Left ventricle myocardium superior (tissue), 1 donor: ENCODE measurements at places on chromosomes 2 and 18.
A peak's percentile ranks its signal among the peaks of the same experiment; 100 is the strongest.

DNA sequence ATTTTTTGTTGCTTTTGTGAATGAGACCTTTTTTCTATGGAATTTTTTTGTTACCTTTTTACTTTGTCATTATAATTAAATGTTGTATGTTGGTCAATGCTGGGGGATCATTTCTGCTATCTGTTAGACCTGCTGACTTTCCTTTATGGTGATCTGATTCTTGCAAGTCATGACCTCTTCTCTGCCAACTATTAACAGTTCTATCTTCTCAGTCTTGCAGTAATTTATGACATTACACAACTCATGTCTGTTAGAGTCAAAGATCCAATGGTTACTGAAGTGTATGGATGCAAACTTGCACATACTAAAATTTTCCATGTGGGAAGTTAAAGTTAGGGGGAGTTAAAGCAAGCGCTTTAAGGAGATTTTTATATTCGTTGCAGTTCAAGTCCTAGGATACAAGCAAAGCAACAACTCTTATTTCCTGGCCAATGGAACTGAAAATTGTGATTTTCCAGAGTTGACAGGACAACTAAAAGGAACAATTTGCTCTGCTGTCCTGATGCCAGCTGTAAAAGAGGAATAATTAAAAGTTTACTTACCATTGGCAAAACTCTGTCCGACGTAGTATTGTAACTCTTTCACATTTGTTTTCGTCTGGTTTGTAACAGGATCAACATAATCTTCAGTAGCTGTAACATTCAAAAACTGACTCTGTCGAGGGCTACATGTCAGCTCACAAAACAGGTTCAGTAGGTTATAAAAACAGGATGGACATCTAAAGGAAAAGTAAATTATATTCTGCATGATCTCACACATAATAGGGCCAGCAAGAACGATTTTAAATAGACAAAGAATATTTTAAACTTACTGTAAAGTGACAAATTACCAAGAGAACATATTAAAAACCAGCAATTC lies 17.8 kb downstream of the NPC1 start:
- DNase-seq: no peak

DNA sequence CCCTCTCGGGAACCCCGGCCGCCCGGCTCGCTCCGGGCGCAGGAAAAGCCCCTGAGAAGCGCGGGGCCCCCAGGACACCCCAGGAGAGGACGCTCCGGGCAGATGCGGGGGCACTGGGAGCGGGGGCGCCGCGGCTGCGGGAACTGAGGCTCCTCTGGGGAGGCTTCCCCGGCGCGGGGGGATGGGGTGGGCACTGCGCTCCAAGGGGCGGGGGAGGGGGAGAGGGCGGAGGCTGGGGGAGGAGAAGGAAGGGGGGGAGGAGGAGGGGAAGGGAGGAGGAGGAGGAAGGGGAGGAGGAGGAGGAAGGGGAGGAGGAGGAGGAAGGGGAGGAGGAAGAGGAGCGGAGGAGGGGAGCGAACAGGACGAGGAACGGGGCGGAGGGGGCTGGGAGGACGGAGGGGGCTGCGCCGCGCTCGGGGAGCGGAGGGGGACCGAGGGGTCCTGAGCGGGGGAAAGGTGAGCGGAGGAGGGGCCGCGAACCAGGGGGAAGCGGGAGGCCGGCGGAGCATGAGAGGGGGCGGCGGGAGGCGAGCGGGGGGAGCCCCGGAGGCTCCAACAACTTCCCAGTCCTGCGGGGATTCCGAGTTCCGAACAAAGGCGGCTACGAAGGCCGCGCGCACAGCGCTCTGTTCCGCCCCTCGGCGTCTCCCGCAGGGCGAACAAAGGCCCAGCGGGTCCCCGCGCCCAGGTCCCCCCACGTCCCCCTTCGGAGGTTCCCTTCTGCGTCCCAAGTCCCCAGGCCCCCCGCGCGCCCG lies 742 bp downstream of the PXDN start:
- peak; percentile 60 for DNase-seq

DNA sequence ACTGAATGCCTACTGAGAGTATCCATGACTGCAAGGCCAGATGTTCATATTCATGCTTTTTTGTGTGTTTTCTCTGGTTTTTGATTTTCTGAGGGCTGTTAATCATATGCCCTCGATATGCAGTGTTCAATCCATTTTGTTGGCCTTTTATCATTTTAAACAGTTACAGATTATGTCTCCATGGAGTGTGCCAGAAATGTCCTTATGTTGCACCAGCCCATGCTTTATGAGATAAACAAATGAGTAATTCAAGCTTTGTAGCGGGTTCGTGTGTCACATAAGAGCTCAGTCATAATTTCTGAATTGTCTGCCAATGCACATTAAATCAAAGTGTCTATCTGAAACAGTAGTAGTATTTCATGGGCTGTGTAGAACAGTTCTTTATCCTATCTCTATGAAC lies 583.0 kb downstream of the THSD7B start:
- no peak for DNase-seq

DNA sequence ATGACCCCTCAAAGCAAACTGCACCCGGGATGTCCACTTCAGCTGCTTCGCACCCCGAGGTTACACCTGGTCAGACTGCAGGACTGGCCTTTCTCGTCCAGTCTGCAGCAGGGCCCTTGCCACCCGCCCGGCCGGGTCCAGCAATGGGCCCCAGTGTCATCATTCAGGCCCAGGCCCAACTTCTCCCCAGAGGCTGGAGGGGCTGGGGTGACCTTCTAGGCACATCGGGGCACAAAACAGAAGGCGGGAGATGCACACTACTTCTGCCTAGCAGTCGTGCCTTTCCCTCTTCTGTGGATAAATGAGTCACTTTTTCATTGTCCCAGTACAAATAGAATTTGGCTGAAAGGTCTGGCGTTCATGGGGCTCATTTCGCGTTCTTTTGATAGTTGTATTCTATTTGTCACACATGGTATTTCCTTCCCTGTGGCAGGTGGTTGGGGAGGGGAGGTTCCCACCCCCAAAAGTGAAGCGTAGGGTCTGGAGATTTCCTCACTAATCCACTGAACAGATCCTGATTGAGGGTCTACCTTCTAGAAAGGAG lies 56.9 kb upstream of the ID2 start:
- no peak for DNase-seq

DNA sequence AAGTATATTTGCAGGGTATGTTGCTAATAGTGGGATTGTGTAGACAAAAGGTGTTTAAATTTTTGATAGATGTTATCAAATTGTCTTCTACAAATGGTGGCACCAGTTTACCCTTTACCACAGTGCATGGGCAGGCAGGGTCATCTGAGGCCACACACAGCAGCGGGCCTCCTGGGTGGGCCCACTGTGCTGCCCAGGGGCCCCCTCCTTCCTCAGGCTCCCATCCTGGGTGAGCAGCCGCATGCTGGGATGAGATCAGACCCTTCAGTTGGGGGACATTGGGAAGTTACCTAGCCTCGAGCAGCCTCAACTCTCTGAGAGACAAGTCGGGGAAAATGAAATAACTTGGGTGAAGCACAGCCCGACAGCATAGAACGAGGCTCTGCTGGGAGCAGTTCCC lies 9.7 kb downstream of the MYO7B start:
- no peak for DNase-seq

GRCh38 chr2:197657562-197657961 lies 17.8 kb downstream of the RFTN2 start:
- DNase-seq: no peak

GRCh38 chr2:216066230-216066629 lies 15.4 kb downstream of the PECR start:
- no peak for DNase-seq

- no peak for DNase-seq
Observed at GRCh38 chr2:122651780-122652179, 896.3 kb downstream of the TSN start.

DNA sequence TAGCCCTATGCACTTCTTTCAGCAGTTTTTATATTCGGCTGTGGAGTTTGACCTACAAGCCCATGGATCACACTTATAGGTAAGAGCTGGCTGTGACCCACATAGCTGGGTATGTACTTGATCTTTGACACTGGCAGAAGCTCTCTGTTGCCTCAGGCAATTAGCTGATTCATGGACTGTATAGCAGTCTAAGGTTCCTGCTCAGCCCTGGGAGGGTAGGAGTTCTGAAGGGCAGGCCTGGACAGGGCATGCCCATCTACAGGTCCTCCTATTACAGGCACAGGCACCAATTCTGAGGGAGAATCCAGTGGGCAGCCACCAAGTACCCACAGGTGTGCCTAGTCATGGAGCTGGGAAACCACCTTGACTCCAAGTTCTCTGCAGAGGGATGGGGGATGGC lies 301.8 kb upstream of the GALNT5 start:
- DNase-seq: no peak

GRCh38 chr18:8286303-8286702 lies 322.9 kb upstream of the RAB12 start:
- DNase-seq: no peak

- DNase-seq: no peak
Observed at GRCh38 chr2:43480874-43481273, 115.0 kb downstream of the THADA start.

DNA sequence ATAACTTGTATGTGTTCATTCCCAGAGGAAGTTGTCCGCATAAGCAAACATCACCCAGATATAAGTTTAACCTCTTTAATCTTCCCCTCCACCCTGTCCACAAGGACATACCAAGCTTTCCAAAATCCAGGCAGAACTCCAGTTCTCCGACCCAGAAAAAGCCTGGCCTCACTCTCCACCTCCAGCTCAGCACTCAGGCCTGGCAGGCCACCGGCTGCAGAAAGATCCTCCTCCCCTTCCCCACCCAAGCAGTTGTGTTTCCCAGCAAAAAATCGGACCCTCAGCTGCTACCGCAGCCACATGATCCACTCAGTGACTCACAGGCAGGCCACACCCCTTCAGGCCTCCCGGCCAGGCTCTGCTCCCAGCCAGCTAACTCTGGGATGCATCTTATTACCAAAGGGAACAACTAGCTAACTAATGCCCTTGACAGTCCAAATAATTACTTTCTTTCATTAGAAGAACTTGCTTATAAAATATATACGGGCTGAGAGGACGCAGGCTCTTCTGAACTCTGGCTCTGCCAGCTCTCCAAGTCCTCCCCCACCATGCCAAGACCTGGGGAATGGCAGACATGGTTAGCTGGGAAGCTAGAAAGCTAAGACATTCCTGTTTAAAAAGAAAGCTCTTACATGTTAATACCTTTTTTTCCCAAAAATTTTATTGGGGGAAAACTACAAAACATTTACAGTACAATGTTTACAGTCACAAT lies 4.5 kb downstream of the ZFP36L2 start:
- DNase-seq: peak; percentile 91

GRCh38 chr2:233244818-233245217 lies 6.7 kb upstream of the ATG16L1 start:
- no peak for DNase-seq

DNA sequence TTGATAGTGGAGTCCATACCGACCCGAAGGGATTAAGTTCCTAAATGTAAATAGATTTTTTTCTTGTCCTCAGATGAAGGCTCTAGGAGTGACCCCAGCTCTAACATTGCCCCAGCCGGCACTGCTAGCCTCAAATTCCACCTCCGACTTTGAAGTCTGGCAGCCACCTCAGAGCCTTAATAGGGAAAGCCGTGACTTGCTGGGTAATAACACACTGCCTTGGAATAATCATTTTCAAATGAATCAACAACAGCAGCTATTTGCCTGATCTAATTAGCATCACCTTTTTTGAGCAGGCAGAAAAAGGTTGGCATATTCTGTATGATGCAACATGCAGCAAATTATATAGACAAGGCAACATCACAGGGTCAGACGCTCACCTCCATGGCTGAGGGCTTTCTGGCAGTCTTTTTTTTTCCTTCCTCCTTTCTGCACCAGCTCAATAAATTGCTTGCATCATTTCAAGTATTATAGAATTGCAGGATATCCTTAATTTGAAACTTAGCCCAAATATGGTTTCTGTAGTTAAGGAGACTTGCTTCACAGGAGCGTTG lies 276.5 kb upstream of the ATP5MC3 start:
- DNase-seq: no peak

DNA sequence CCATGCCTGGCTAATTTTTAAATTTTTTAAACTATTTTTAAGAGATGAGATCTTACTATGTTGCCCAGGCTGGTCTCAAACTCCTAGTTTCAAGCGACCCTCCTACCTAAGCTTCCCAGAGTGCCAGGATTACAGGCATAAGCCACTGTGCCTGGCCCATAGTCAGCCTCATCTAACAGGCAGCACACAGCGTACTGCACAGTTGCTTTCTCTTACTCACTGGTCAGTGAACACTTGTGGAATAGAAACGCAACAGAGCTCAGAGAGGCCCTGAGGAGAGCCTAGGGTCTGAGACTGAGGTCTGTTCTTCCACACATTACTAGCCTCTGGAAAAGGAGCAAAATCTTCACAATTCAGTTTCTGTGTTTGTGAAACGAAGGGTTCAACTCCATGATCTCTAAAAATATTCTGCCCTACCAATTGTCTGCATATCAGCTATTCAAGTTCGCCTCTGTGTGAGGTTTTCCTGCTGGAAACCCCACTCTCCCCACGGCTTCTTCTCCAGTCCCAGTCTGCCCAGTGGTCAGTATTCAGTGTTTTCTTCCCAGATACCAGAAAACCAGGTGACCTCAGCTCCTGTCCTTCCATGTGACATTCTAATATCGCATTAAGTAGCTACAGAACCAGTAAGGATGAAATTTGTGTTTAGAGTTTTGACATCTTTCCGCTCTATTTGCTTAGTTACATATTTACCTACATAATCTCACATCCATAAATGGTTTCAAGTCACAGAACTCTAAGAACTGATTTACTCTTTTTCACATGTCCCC lies 26.6 kb upstream of the SNTG2 start:
- no peak for DNase-seq

DNA sequence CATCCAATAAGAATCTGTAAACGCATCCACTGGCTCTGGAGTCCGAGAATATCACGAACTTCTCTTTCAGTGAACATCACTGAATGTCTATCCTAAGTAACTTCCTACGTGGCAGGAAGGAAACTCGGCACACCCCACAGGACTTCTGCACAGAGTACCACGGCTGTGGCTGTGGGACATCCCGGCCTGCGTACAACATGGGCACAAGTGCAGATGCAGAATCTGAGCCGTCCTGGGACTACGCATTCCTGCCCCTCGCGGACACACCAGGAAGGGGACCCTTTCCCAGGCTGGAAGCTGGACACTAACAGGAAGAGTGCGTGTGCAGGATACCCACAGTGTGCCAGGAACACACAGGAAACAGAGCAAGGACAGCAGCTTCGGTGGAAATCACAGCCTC lies 60.6 kb downstream of the ZNF516 start:
- DNase-seq: no peak

- no peak for DNase-seq
Observed at GRCh38 chr2:2199841-2200240, 131.2 kb downstream of the MYT1L start.

DNA sequence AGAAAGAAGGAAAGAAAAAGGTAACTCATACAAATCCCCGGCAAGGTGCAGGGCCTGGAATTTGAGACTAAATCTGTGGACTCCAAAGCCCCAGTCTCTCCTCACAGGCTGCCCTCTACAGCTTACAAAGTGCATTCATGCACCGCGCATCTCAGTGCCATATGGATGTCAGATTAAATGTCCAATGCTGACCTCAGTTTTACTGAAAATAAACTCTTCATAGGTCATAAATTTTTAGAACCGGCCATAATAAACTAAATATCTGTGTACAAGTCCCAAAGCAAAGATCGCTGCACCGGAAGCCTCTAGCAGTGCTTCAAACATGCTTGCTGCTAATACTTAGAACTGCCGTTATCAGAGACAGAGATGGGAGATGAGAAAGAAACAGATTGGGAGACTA lies 17.7 kb downstream of the ST6GAL2 start:
- DNase-seq: no peak
